Activated T-cell treated with anti-CD3 and anti-CD28 coated beads, Interleukin-2, amount 50 U/mL, for 72 hours (primary cell): ENCODE measurements at places on chromosomes 2 and 18. TPM values are rescaled to one million over a fixed set of nuclear protein-coding genes. Genes with fewer than 3 reads are reported as not detected.

GRCh38 chr2:202410092-202410491 lies 34.0 kb downstream of the BMPR2 start:
- DNase-seq: no peak
- H3K27me3 ChIP-seq: no peaks in the 10 kb centered on the region
- no peak overlapping the region for H3K27ac ChIP-seq
- peaks cover 6% of the 10 kb centered on the region for H3K4me1 ChIP-seq

ZSWIM2 gene
- total RNA-seq: not detected

- H3K36me3 ChIP-seq: peaks cover 10% of the 10 kb centered on the region
- H3K27me3 ChIP-seq: no peaks in the 10 kb centered on the region
- no peak overlapping the region for H3K27ac ChIP-seq
- H3K4me3 ChIP-seq: no peak overlapping the region
- H3K4me1 ChIP-seq: no peaks in the 10 kb centered on the region
These were observed 16.7 kb downstream of the LANCL1 start for GRCh38 chr2:210459880-210460279.

FAM210A gene
- total RNA-seq: 20.5 TPM

SF3B6 gene
- 110 TPM for total RNA-seq

- DNase-seq: no peak
- no peaks in the 10 kb centered on the region for H3K36me3 ChIP-seq
- H3K27me3 ChIP-seq: no peaks in the 10 kb centered on the region
These were observed 40.5 kb upstream of the HS6ST1 start for GRCh38 chr2:128358941-128359731.

GRCh38 chr18:67467188-67467587 lies 49.3 kb downstream of the DSEL start:
- H3K4me1 ChIP-seq: no peaks in the 10 kb centered on the region
- no peak overlapping the region for H3K4me3 ChIP-seq
- no peak overlapping the region for H3K27ac ChIP-seq
- H3K36me3 ChIP-seq: peaks cover 3% of the 10 kb centered on the region
- peaks cover 7% of the 10 kb centered on the region for H3K27me3 ChIP-seq

SCTR gene
- total RNA-seq: not detected

DNA sequence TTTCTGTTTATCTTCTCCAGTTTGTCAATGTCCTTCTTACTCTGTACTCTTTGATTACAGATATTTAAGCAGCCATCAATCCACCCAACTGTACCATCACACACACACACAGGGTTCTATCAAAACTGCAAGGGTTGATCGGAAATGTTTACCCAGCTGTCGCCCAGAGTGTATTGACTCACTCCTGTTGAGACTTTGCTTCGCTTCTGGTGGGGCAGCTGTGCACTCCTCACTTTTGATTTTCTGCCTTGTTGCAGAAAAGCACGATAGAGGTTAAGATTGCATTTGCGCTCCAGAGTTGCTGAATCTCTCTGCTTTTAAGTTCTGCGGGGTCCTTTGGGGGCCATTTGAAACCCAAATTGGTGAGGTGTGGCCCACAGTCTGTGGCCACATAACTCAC lies 216.2 kb downstream of the SETBP1 start:
- peaks cover 47% of the 10 kb centered on the region for H3K4me1 ChIP-seq
- no peak for DNase-seq
- no peak overlapping the region for H3K4me3 ChIP-seq
- H3K27me3 ChIP-seq: peaks cover 14% of the 10 kb centered on the region
- peaks cover 7% of the 10 kb centered on the region for H3K36me3 ChIP-seq
- no peak overlapping the region for H3K27ac ChIP-seq

SLC25A12 gene
- total RNA-seq: 36.4 TPM

GRCh38 chr2:38155015-38155414 lies 79.1 kb upstream of the CYP1B1 start:
- peaks cover 29% of the 10 kb centered on the region for H3K27me3 ChIP-seq
- DNase-seq: no peak
- H3K4me1 ChIP-seq: no peaks in the 10 kb centered on the region
- no peaks in the 10 kb centered on the region for H3K36me3 ChIP-seq
- H3K27ac ChIP-seq: no peak overlapping the region
- H3K4me3 ChIP-seq: no peak overlapping the region

HOXD8 gene
- not detected for total RNA-seq

DNA sequence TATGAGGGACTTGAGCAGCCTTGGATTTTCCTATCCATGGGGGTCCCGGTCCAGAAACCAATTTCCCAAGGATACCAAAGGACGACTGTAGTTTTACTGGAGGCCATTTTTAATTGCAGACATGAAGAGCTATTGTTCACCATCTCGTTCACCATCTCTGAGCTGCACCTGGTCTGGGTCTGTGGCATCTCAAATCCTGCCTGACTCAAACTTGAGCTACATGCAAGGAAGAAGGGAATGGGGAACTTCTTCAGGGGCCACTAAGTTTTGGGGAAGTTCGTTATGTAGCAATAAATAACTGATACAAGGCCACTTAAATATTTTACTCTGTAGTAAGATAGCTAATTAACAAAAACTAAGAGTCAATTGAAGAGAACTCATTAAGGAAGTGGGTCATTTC lies 2.1 kb upstream of the SMCHD1 start:
- H3K4me1 ChIP-seq: peaks cover 30% of the 10 kb centered on the region
- H3K27ac ChIP-seq: no peak overlapping the region
- no peak for DNase-seq
- H3K27me3 ChIP-seq: no peaks in the 10 kb centered on the region
- H3K36me3 ChIP-seq: peaks cover 8% of the 10 kb centered on the region

DNA sequence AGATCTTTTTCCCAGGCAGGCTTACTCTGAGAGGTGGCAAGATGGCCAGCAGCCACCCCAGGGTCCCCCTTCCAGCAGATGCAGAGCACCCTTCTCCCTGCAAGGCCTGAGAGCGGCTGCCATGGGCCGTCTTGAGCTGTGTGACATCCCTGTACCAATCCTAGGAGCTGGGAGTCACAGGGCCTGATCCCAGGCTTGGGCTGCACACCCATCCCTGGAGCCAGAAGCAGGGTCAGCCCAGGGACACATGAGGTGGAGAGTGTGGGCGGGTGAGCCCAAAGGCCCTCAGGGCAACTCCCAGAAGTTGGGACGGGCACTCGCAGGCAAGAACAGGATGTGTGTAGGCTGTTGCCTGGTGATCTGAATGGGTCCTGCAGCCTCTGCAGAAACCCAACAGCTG lies 40.5 kb downstream of the CROCC2 start:
- no peaks in the 10 kb centered on the region for H3K4me1 ChIP-seq
- H3K4me3 ChIP-seq: no peak overlapping the region
- no peak overlapping the region for H3K27ac ChIP-seq
- H3K27me3 ChIP-seq: no peaks in the 10 kb centered on the region
- H3K36me3 ChIP-seq: no peaks in the 10 kb centered on the region

STARD6 gene
- not detected for total RNA-seq

PRPF40A gene
- total RNA-seq: 122 TPM

DNA sequence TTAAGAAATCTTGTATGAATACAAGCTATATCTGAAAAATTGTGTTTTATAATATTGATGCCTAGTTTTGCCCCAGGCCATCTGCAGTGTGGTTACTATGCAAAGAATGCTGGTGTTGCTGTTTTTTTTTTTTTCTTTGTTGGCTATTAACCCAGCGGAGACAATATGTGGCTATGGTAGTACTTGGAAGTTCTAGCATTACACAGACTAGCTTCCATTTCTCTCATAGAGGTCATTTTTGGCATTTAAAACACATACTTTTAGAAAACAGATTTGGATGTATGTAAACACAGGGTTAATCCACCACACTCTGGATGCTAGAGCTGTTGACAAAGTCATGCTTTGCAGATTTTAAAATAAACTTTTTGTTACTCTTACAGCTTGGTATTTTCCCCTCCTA lies 209.8 kb downstream of the NEDD4L start:
- H3K36me3 ChIP-seq: no peaks in the 10 kb centered on the region
- no peaks in the 10 kb centered on the region for H3K27me3 ChIP-seq
- no peaks in the 10 kb centered on the region for H3K4me1 ChIP-seq
- no peak overlapping the region for H3K4me3 ChIP-seq

IL1RL1 gene
- total RNA-seq: 1.6 TPM

- H3K27me3 ChIP-seq: no peaks in the 10 kb centered on the region
- DNase-seq: no peak
- H3K36me3 ChIP-seq: no peaks in the 10 kb centered on the region
- H3K27ac ChIP-seq: no peak overlapping the region
- no peak overlapping the region for H3K4me3 ChIP-seq
- H3K4me1 ChIP-seq: no peaks in the 10 kb centered on the region
These were observed 14.8 kb downstream of the COL5A2 start for GRCh38 chr2:189164746-189165145.

GRCh38 chr2:232120911-232121310 lies 159.4 kb downstream of the DIS3L2 start:
- H3K4me3 ChIP-seq: no peak overlapping the region
- no peaks in the 10 kb centered on the region for H3K27me3 ChIP-seq

LYG1 gene
- total RNA-seq: 0.83 TPM

- H3K36me3 ChIP-seq: no peaks in the 10 kb centered on the region
- no peak for DNase-seq
- H3K27me3 ChIP-seq: no peaks in the 10 kb centered on the region
- H3K27ac ChIP-seq: peak overlapping the region; percentile 84
- H3K4me1 ChIP-seq: peaks cover 97% of the 10 kb centered on the region
These were observed 71.1 kb downstream of the LDLRAD4 start for GRCh38 chr18:13289481-13290205.

- no peaks in the 10 kb centered on the region for H3K27me3 ChIP-seq
- no peak overlapping the region for H3K4me3 ChIP-seq
- DNase-seq: no peak
- peak overlapping the region; percentile 50 for H3K27ac ChIP-seq
- H3K4me1 ChIP-seq: peaks cover 99% of the 10 kb centered on the region
- peaks cover 2% of the 10 kb centered on the region for H3K36me3 ChIP-seq
These were observed 16.0 kb downstream of the ACTR3 start for GRCh38 chr2:113905886-113906285.

GRCh38 chr2:144012304-144012703 lies 507.6 kb downstream of the ZEB2 start:
- no peak overlapping the region for H3K4me3 ChIP-seq
- no peak overlapping the region for H3K27ac ChIP-seq
- no peaks in the 10 kb centered on the region for H3K27me3 ChIP-seq
- no peak for DNase-seq
- peaks cover 4% of the 10 kb centered on the region for H3K36me3 ChIP-seq
